ENCODE measurements at places on chromosomes 2 and 18.

- DNase-seq = no peak
Measured at GRCh38 chr18:33605250-33605649, 27.2 kb downstream of the ASXL3 start.

- DNase-seq = no peak
Measured at GRCh38 chr2:136029149-136029548, 43.7 kb upstream of the DARS1 start.

DNA sequence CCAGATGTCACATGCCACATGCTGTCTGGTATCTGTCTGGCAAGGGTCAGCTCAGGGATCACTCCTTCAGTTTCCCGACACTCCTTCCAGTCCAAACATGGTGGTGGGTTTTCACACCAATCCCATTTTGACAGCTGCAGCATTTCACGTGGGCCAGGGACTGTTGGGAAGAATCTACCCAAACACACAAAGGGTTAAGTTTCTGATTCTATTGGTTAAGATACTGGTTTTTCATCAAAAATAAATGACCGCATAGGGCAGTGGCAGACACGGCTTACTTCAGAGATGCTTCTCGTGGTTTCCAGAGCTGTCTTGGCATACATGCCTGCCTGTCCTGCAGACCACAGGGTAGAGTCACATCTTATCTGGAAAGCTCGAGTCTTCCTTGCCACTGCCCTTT lies 79.7 kb downstream of the PSMG2 start:
- DNase-seq = no peak

DNA sequence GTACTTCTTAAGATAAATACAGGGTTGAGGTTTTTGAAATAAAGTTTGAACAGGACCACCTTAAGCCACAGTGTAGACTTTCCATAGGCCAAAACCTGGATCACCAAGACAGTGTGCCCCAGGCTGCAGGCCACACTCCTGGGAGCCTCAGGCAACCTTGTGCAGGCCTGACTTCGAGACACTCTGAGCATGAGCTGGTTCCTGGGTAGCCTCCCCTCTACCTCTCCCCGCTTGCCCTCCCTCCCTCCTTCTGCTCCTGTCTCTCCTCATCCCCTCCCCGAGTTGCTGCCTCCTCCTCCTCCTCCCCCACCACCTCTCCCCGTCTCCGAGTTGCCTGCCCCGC lies 10.6 kb upstream of the PROC start:
- no peak for DNase-seq

DNA sequence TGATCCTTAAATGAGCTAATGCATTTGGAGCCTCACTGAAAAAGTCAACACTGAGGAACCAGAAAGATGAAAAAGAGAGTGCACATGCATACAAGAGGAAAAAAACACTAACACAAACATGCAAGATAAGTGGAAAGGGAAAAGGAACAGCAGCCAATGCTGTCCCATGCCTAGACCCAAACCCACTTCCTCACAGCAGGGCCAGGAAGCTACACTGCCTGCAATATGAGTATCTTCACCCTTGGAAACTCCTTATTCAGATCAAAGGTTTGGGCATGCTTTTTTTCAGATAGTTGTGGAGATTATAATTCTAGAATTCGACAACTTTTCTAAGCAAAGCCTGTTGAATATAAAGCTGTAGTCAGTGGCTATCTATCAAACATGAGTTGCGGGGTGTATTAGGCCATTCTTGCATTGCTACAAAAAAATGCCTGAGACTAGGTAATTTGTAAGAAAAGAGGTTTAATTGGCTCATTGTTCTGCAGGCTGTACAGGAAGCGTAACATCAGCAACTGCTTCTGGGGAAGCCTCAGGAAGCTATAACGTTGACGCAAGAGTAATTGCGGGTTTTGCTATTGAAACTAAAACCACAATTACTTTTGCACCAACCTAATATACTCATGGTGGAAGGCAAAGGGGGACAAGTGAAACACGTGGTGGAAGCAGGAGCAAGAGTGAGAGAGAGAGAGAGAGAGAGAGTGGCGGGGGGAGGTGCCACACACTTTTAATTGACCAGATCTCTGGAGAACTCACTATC lies 138.2 kb downstream of the MBD2 start:
- no peak for DNase-seq

- no peak for DNase-seq
Measured at GRCh38 chr2:151357359-151357758, at the start of gene TNFAIP6. Gene TNFAIP6, plus strand, starts transcription at chr2:151357592. Its CDS starts 75 bp downstream, at chr2:151357667.
